ENCODE measurements at places on chromosomes 11 and 22.

GRCh38 chr22:18987765-18988164 is 51.7 kb upstream of the PRODH start:
- peak; percentile 43 for DNase-seq

GRCh38 chr11:47399860-47400767 is 8.3 kb upstream of the SLC39A13 start:
- no peak for DNase-seq

DNA sequence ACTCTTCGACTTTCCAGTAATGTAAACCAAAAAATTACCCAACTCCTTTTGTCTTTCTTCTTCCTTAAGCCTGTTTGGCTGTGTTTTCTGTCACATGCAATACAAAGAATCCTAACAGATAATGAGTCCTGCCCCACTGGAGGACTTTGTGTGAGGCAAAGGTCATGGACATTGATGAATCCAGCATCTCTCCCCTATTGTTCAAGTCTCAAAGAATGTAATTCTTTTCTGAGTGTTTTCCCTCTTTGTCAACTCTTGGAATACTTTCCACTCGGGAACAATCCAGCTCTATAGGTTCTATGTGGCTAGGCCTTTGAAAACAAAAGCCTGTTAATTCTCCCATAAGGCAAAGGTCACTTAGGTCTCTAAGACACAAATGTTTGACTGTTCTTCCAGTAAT is 100.7 kb downstream of the FAR1 start:
- DNase-seq, result no peak

- no peak for DNase-seq
These were observed 438.3 kb downstream of the RAB38 start for GRCh38 chr11:87736928-87737327.

DNA sequence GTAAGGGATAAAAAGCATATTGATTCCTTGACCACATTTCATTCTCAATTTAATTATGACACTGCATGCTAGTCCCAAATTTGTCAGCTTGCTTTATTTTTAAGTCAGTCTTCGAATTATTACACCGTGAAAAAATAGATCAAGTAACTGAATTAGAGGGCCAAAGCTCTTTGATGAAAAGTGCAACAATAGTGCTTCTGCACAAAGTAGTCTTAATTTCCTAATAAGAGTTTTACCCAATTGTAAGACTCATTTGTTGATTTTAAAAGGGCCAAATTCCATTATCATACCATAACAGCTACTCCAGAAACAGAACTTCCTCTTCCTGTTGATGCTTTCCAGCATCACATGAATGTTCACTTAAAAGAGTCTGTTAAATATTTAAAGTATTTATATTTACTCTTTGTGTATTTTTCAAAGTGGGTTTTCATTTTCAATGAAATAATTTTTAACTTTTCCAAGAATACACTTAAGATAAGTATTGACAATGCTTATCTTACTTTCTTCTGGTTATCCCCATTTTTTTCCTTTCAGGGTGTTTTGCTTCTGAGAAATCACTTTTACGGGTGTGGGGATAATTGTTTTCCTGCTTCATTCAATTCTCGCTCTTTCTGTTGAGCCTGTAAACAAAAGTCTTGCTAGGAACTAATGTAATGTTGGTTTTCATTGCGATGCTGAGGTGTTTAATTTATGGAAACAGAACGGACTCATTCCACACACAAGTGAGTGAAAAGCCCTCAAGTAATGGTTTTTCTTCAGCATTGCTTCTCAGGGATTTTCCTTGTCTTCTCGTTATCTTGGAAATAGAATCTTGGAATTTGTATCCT is 2.1 kb downstream of the ARHGEF12 start:
- DNase-seq, result no peak

DNA sequence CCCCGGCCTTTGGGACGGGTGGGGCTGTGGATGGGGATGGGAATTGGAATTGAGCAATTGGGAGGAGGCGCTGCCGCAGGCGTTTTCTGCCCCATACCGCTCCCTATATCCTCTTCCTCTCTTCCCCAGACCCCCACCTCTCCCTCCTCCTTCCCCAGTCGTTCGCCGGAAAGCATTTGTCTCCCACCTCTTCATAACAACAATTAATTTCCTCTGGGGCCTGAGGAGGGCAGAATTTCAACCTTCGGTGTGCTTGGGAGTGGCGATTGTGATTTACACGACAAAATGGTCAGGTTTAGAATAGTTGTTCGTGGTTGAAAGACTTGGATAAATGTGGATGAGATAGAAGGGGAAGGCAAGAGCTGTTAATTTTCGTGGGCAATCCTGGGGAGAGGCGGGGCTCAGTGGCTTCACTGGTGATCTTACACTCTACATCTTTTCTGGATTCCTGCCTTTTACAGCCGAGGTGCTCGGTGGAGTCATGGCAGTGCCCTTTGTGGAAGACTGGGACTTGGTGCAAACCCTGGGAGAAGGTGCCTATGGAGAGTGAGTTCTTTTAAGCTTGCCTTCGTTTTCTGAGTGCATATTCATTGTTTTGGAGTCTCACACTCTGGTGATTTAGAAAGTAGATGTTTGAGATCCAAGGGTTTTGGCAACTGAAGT is 1.5 kb downstream of the CHEK1 start:
- DNase-seq, result no peak

DNA sequence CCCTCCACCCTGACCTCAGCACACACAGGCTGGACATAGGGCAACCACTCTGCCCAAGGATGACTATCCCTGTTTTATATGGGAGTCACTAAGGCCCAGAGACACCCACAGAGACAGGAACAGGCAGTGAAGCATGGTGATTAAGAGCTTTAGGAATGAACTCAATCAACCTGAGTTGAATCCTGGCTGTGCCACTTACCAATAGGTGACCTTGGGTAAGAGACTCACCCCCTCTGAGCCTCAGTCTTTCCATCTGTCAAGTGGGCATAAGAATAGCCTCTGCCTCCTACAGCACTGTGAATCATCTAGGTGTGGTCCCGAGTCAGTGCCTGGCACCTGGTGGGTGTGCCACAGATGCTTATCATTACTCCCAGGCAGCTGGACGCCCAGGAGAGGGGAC is 6.8 kb downstream of the CRYBB1 start:
- no peak for DNase-seq

DNA sequence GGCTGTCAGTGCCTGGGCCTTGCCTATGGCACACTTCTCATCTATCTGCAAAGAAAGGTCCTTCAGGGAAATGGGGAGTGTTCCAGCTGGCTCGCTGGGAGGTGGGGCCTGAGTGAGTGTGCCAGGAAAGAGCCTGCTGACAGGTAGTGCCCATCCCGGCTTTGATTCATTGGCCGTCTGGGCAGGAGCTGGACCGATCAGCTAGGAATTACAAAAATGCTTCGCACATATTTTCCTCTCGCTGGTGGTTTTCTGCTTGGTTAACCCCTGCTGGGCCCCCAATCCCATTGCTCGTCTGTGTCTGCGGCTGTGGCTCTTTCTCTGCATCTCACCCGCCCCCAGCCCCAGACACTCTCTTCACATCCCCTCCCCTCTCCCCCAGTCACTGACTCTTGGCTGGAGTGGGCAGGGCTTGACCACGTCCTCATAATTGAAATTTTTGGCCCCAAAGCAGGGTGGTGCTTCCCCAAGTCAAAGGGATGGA is 10.8 kb downstream of the LIF start:
- DNase-seq, result no peak

- DNase-seq, result no peak
These were observed 142.4 kb downstream of the DDX10 start for GRCh38 chr11:108807262-108807661.

- DNase-seq, result no peak
These were observed 27.2 kb downstream of the SYN3 start for GRCh38 chr22:33030923-33031525.
